ENCODE measurements at places on chromosomes 3 and 15.

DNA sequence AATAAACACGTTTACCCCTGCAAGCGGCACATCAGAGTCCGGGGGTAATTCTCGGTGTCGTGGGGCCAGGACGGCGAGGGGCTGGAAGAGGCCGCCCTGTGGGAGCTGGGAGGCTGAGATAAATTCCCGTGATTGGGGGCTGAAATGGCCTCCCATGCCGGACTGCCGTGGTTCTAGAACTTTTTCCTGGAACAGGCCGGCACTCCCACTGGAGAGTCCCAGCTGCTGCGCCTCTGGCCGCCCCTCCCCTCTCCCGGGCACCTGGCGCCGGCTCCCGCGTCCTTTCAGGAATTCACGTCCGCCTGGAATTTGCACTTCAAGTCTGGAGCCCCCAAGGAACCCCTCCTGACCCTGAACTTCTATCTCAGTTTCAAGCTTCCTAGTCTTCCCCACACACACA lies 10.8 kb upstream of the LRRC2 start:
- DNase-seq, result no peak

DNA sequence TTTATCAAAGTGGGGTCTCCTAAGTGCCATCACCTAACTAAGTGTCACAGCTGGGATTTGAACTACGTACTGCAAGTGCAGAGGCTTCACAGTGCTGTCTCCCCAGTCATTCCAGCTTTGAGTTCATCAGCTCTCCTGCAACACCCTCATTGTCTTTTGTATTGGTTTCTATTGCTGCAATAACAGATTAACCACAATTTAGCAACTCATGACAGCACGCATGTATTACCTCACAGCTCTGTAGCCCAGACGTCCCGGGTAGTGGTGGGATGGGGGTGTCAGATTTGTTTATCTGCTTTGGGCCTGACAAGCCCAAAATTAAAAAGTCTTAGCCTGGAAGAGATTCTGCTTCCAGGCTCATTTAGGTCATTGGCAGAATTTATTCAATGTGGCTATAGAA lies 220.5 kb upstream of the LRRN1 start:
- peak; percentile 76 for DNase-seq

DNA sequence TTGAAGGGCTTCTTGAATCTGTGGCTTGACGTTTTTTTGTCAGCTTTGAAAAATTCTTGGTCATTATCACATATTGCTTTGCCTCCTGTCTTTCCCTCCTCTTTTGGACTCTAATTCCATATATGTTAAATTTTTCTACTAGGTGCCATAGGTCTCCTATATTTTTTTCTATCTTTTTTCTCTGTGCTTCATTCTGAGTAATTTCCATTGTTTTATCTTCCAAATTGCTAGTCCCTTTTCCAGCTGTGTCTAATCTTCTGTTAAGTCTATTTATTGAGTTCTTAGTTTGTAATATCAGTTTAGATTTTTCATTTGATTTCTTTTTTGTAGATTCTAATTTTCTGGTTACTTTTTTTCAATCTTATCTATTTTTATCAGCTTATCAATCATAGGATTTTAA lies 53.7 kb downstream of the CHST2 start:
- DNase-seq, result no peak

- no peak for DNase-seq
These were observed 5.1 kb downstream of the APBA2 start for GRCh38 chr15:28890711-28891495.

DNA sequence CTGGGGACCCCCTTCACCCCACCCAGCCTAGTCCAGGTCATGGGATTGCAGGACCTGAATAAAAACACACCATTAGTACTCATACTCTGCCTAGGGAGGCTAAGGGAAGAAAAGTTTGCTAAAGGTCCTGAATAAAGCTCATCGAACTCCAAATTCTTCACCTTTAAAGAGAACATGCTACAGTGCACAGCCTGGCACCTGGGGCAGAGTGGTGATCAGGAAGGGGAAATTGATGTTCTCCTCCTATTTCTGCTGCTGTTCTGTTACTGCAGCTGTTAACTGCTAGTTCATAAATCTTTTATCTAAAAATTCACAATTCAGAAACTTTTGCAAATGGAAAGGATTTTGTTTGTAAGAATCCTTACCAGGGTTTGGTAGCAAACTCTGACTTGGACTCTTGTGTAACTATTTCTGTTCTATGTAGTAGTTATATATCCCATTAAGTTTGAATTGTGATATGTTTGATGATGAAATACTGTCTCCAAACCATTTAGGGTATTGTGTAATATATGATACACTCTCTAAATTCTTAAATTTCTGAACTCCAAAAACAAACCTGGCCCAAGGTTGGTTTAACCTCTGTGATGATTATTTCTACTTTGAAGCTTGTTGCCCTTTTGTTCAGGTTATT lies 27.9 kb downstream of the MCTP2 start:
- DNase-seq, result peak; percentile 22

- peak; percentile 14 for DNase-seq
These were observed 43.5 kb upstream of the SLC6A11 start for GRCh38 chr3:10772271-10773161.

DNA sequence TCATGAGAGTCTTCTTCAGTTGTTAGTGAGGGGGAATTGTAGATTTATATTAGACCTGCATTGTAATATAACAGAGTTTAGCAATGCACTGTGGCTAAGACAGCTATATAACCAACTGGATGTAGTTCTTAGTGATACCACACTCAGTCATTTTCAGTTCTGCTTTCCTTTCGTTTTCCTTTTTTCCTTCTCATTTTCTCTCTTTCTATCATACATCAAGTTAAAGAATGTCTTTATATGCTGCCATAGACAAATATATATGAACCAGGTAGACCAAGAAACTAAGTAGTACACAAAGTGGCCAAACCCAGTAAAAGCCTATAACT lies 43.7 kb upstream of the CD47 start:
- DNase-seq, result no peak

- no peak for DNase-seq
These were observed 81.0 kb upstream of the KCNMB2 start for GRCh38 chr3:178455226-178455625.

DNA sequence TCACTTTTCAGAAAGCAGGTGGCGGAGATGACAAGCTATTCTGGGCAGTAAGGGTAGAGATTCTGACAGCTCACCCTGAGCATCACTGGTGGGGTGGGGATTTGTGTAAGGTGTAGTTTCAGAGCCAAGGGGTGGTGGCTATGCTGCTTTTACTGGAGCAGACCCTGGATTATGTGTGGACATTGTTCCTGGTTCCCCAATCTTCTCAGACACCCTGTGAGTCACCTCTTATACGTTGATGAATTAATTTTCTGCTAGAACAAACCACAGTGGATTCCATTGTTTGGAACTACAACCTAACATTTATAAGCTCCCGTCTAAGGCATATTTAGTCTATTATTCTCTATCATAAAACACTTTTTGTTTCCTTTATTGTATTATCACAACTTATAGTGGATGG lies 169.5 kb upstream of the COL8A1 start:
- no peak for DNase-seq

DNA sequence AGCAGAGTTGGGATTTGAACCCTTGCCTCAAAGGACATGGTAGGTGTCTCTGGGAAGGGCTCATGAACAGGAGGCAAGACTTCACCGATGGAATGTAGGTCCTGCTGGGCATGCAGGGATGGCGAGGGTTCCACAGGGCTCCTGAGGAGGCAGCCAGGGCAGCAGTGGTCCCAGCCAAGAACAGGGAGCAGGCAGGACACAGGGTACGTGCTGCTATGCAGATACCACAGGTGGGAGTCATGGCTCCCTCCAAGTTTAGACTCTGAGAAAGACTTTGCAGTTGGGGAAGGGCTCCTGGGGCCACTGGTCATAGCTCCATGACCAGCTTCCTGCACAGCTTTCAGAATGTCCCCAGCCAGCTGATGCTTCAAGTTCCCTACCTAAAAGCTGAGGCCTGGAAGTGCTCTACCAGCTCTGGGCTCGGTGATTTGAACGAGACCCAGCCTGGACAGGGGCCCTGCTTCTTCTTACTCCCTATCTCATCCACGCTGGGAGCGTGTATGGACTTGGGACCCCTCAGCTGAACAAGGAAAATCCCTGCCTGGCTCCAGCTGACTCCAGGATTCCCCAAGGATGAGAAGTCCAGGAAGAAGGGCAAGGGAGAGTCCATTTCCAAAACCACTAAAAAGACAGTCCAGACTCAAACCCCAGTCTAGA lies 747 bp downstream of the MYL3 start:
- no peak for DNase-seq

DNA sequence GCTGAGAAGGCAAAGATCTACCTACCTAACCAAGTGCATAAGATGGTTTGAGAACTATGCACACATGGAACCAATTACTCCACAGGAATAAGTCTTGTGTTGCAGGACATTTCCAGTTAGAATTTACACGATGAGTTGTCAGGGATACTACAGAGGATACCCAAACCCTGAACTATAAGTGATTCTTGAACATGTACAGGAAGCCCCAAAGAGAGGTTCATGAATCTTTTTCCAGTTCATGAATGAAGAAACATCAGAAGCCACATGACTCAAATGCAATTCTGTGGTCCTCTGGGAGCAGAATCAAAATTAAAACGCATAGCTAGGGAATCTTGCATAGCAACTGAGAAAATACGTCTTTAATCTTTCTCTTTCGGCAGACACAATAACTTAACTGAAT lies 114.1 kb upstream of the LMCD1 start:
- no peak for DNase-seq

- DNase-seq, result no peak
These were observed 4.1 kb upstream of the ACTC1 start for GRCh38 chr15:34799149-34800101.

GRCh38 chr3:194093842-194094241 lies 42.1 kb upstream of the HES1 start:
- DNase-seq, result no peak

DNA sequence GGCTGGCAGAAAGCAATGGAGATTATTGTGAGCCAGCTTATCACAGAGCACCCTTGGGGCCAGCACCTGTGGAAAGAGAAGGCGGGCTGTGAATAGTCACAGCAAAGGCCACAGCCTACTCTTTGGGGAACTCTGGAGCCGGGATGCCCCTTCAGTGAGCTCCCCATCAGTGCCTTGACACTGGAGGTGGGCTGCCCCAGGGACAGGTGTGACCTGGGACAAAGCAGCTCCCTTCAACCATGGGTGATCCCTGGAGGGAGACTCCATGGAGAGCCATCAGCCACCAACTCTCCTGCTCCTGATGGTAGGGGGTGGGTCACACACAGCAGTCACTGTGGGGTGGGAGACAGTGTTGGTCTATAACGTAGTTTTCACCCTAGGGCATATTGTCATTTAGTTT lies 5.8 kb downstream of the TTC21A start:
- DNase-seq, result no peak

DNA sequence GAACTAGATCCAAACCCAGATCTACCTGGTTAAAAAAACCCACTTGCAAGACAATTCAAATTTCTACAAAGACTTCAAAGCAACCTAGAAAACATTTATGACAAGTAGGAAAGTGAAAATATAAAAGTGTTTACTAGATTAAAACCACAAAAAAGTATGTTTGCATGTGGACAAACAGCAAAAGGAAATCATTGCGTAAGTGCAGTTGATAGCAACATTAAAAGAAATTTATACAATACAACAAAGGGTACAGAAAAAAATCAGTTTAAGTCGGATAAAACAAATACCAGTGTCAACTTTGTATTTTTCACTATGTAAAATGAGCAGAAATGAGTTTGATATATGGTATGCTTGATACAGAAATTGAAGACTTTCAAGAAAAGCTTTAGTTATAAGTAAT lies 2.6 kb downstream of the EIF5A2 start:
- no peak for DNase-seq

- DNase-seq, result no peak
These were observed 16.1 kb upstream of the PLOD2 start for GRCh38 chr3:146177072-146177471.

DNA sequence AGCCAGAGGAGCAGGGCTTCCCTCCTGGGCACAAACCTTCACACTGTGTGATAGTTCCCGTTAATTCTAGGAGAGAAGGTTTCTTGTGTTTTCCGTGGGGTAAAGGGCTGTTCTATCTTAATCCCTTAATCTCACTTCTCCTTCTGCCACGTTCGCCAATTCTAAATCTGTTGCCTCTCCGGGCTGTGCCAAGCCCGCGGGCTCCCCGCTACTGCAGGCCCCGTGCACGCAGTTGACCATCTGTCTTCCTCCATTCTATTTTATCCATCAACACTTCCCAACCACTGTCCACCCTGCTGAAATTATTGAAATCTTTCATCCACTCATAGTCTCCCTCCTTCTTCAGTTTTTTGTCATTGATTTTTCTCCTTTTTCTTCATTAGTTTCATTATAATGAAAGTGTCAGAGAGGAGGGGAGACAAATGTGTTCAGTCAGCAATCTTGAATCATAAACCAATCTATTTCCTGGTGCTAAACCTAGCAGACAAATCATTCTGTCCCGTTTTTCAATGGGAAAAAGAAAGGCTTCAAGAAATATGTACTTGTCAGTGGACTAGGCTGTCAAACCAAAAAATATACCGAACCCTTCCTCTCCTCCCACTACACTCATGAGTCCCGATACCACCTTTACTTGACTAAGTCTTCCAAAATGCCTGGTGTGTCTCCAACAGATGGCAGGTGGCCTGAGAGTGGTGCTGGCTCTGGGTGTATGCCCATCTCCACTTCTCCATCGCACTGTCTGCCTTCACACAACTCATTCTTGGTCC lies 39.6 kb downstream of the SLCO2A1 start:
- DNase-seq, result no peak

DNA sequence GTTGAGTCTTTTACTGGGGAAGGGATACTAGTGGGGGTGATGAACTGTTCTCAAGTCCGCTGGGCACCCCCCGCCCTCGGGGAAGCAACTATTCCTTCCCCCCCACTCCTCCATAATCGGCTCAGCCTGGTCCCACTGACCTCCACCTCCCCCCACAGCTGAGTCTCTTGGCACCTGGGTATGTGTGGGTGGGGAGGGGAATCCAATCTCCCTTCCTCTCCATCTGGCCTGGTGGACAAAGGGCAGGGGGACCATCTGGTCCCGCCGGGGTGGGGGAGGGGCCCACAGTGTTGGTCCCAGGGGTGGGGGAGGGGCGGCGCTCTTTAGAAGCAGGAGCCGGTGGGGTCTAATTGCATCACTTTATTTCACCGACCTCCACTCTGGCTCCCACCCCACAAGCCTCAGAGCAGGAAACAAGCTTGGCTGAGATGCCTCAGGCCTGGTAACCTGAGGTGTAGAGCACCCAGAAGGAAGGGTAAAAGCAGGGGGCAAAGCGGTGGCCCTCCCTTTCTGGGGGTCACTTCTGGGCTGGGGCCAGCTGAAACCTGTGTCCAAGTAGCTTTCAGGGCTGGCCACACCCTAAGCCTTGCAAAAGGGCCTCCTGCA lies 1.0 kb upstream of the PCBP4 start:
- DNase-seq, result no peak

DNA sequence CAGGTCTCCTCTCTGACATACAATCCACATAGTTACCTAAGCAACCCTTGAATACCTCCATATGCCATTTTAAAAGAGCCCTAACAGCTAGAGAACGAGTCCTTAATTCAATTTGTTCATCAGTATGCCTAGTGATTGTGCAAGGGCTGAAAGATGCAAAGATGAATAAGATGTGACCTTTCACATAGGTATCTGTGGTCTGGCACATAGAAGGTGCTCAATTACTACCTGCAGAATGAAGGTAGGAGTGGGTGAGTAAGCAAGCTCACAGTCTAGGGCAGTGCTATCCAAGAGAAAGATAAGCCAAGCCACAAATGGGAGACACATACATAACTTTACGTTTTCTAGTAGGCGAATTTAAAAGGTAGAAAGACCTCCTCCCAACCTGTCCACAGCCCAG lies 157.9 kb downstream of the OSBPL10 start:
- DNase-seq, result no peak

GRCh38 chr3:170840291-170840859 lies 29.6 kb downstream of the RPL22L1 start:
- DNase-seq, result no peak

Data from inflammatory macrophage treated with lipopolysaccharide for 1 hour (primary cell).